NCI-H187 treated with DMSO at 0.1 percent for 48 hours (cell line): ENCODE measurements at places on chromosomes 5 and 9.
A peak's percentile ranks its signal among the peaks of the same experiment; 100 is the strongest.

GRCh38 chr9:92185681-92186080 lies 70.5 kb upstream of the SPTLC1 start:
- DNase-seq, result no peak

GRCh38 chr5:36573438-36573837 lies 33.0 kb upstream of the SLC1A3 start:
- no peak for DNase-seq

- no peak for DNase-seq
These were observed 26.8 kb downstream of the JADE2 start for GRCh38 chr5:134552301-134552700.

DNA sequence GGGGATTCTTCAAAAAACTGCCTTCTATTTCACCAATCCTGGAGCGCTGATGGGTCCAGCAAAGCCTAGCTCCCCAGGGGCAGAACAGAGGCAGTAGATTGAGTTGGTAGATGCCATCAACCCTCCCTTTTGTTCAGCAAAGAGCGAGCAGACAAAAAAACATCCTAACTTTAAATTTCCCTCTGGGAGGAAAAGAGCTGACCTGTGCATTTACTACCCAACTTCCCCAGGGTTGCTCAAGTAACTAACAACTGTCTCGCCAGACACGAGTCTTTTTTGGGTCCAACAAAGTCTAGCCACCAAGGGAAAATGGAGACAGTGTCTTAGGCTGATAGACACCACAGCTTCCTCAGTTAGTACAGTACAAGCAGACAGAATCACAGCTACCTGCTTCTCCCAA lies 476.3 kb upstream of the GRIA1 start:
- DNase-seq, result no peak

GRCh38 chr5:181260720-181261319 lies at the start of gene TRIM52:
Gene TRIM52, minus strand, starts transcription at chr5:181261143. Its CDS starts 330 bp downstream, at chr5:181260813.
- no peak for DNase-seq

GRCh38 chr5:84327591-84327990 lies 57.1 kb downstream of the EDIL3 start:
- no peak for DNase-seq

DNA sequence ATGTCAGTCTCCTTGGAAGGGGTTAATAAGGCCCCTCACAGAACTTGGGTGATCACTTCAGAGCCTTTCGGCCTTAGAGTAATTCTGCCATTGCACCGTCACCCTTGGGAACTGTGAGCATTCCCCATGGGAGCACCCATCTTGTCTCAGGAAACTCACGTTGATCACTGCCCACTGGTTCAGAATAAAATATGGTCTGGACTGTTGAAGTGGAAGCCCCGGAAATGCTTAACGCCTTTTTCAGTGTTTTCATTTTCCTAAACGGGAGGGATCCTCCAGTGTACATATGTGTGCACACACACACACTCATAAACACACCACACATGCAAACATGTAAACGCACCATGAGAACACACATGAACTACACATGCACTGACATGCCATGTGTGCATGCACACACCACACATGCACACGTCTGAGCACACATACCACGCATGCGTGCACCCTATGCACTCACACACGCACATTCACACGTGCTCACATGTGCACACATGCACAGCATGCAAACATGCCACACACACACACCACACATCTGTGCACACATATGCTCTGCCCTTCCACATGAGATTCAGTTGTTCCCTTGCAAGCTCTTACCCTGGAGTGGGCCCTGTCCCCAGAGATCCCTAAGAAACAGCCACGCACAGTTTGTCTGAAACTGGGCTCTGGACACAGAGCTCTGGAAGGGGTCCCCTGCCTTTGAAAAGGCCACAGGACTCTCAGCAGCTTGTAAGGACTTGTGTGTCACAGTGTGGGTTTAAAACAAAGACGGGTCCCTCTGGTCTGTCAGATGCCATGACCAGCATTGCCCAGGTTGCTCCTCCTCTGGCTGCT lies 17.0 kb downstream of the MRPL36 start:
- no peak for DNase-seq

GRCh38 chr5:165031371-165031770 lies 1526.0 kb downstream of the MAT2B start:
- DNase-seq, result no peak

DNA sequence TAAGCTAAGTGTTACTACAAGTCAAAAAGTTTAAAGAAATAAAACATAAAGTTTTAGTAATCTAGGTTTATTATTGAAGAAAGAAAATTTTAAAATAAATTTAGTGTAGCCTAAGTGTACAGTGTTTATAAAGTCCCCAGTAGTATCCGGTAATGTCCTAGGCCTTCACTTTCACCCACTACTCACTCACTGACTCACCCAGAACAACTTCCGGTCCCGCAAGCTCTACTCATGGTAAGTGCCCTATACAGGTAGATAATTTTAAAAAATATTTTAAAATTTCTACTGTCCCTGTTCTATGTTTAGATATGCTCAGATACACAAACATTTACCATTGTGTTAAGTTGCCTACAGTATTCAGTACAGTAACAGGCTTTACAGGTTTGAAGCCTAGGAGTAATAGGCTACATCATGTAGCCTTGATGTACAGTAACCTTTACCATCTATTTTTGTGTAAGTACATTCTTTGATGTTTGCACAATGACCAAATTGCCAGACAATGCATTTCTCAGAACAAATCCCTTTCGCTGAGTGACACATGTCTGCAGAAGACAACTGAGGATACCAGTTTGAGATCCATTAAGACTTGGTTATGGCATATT lies 253.6 kb downstream of the TRIM32 start:
- DNase-seq, result no peak

DNA sequence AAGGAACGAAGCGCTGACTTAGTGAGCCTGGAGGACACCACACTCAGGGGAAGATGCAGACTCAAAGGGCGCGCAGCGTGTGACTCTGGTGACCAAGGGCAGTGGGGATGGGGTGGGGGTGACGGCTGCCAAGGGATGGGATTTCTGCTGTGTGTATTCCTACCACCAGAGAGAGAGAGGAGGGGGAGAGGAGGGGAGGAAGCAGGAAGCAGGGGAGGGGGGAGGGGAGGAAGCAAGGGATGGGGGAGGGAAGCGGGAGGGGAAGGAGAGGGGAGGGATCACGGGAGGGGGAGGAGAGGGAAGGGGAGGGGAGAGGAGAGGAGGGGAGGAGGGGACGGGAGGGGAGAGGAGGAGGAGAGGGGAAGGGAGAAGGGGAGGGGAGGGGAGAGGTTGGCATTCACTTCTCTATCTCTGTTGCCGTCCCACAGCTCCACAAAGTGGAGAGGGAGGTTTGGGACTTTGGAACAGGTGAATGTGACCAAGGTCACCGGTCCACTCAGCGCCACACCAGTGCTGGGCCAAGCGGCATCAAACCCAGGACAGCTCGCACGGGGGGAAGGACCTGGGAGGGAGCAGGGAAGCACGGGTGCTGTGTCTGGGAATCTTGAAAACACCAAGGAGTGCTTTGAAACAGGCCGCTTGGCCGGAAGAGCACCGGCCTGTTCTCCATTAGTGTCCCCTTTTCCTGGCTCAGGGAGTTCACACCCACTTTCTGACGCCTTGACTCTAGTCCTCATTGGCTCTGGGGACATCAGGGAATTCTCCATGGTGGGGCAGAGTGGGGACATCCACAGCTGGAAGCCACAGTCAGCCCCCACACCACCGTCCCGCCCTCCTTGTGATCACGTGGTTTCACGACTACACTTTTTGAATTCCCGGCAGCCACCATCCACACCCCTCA lies 77.4 kb downstream of the VAV2 start:
- no peak for DNase-seq

DNA sequence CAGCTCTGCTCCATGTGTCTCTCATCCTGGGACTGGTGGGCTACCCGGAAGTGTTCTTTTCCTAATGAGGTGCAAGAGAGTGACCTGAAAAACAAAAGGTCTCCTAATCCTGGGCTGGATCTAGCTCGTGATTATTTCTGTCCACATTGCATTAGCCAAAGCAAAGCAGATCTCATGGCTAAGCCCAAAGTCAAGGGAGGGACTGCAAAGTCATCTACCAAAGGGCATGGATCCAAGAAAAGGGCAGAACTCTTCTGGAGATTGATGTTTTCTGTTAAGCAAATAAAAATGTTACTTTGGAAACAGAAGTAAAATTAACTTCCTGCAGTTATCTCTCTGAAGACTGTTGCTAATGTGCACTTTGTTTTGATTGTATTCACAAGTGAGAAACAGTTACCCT lies 225.2 kb downstream of the CFAP90 start:
- DNase-seq, result no peak

GRCh38 chr9:93317495-93318094 lies 133.7 kb downstream of the WNK2 start:
- no peak for DNase-seq

DNA sequence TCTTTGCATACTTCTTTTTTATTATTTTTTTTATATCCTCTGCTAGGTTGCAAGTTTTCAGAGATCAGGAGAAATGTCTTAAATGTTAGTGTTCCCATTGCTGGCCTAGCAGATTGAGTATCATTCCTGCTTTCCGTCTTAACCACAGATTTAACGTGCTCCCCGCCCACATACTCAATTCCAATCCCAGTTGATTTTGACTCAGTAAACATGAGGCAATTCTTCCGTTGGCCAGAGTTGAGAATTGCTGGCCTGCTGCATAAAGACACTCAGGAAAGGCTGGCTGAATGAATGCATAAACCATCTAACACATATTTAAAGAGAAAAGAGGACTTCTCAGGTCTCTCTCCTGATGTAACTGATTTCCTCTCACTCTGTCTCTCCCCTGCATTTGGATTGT lies 46.8 kb upstream of the PLPP6 start:
- no peak for DNase-seq

GRCh38 chr9:16309469-16310271 lies 560.8 kb downstream of the BNC2 start:
- DNase-seq, result no peak

DNA sequence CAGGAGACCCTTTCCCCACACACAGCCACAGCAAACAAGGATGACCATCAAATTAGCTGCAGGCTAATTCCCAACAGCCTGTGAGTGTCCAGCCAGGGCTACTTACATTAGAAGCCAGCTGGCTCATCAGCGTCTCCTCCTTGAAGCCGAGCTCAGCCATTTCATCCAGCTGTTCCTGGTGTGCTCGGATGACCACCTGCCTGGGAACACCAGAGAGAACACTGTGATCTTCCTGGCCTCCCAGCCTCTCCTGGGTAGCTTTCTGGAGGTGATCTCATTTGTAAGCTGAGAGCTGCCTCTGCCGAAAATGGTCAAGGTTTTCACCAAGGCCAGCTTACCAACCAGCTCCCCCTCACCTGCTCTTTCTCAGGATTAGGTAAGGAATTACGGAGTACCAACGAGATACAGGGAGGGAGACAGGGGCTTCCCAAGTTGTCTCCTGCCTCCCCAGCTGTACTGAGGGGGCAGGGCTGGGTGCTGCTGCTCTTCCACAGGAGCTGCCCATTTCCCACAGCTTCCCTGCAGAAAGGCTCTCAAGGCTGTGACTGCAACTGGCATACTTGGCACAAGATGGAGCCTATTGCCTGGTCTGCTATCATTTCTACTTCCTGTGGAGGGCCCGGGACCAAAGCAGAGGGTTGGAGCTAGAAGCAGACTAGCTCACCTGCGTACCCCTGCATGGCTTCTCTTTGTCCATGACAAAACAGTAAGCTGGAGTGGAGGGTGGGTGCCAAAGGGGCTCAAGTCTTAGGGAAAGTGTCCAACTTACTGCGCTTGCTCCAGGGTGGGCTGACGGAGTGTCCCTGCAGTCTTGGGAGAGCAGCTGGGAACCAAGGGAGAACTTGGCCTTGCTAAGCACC lies 73.9 kb downstream of the KIF24 start:
- DNase-seq, result no peak

GRCh38 chr9:16371306-16371705 lies 499.2 kb downstream of the BNC2 start:
- peak; percentile 27 for DNase-seq

GRCh38 chr9:133637451-133638055 lies 1.4 kb downstream of the DBH start:
- DNase-seq, result no peak

DNA sequence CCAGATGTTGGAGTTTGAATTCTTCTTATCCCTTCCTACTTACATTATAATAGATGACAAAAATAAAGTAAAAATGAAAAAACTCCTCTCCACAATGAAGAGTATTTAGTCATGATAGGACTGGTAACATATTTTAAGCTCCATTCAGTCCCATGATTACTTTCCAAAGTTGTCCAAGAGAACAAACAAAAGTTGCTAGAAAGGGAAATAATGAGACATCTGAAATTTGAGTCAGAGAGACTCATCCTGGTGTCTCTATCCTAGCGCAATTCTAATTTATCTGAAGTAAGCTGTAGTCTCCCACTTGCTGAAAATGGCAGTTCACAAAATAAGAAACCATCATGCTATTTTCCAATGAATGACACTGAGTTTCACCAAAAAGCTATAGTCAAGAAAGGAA lies 152.2 kb downstream of the BNC2 start:
- DNase-seq, result no peak

DNA sequence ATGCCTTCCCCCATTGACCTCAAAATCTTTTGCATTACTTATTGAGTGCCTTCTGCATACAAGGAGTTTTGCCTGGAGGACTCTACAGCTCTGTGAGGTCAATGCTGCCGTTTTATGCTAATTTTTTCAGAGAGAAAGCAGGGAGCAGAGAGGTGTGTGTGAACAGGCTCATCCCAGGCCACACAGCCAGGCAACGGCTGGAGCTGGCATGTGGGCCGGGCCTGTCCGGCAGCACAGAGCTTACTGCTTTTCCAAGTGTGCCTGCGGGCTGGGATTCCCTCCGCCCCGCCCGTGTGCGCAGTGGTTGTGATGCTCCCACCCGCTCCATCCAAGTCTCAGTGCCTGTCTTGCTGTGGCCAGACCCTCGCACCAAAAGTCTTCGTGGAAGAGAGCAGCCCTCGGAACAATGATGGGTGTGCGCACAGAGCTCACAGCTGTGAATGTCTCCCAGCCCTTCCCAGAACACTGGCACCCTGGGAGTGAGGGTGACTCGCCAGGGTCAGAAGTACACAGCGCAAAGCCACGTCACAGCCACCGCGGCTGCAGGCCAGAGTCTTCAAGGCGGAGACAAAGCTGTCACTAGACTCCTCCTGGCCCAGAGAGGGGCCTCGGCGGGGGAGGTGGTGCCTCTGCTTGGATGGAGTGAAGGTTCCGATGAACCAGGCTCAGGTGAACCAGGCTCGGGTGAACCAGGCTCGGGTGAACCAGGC lies 82.8 kb downstream of the COL5A1 start:
- DNase-seq, result no peak

DNA sequence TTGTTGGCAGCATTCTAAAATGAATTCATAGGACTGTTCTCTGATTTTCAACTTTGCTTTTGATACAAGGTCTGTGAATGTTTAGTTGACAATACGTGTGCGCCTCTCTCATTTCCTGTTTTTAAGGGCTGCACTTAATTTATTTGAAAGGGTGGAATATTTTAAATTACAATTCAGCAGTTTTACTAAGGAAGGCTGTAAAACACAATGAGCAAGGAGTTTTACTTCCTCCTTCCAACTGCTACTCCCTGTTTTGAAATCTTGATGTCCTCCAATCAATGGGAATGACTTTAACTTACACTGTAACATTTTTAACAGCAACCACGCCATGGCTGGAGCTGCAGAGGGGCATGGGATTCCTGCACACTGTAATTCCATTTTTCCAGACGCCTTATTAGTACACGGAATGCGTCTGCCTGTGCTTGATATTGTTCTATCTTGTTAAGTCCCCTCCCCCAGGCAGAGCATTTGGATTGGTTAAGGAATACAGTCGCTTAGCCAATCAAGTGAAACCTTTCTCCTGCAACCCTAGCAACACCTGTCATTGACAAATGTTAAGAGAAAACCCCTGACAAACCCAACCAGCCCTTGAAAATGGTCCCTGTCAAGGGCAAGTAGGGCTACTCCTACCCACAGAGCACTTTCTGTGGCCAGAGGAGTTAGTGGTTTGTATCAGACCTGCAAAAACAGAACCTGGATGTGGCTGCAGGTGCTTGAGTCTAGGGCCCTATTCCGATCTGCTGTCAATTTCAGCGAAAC lies 12.5 kb upstream of the ZSWIM6 start:
- DNase-seq, result no peak

- DNase-seq, result no peak
These were observed 63.1 kb downstream of the RCL1 start for GRCh38 chr9:4855841-4856240.
